ENCODE measurements at places on chromosomes 1 and 21.

DNA sequence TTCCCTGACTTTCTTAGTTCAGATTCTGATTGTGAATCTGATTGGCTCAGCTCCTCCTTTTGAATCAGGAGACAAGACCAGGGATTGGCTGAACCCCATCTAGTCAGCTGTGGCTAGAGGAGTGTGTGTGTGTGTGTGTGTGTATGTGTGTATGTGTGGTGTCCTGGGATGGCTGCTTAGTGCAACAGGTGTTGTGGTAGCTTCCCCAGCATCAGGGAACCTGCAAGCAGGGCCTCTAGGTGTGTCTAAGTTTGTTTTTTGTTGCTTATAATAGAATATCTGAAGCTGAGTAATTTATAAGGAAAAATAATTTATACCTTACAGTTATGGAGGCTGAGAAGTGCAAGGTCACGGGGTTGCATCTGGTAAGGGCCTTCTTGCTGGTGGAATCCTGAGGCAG is 13.2 kb upstream of the ALPL start:
- DNase-seq, result no peak

- DNase-seq, result no peak
Measured at GRCh38 chr1:236560213-236560771, 36.5 kb downstream of the LGALS8 start.

GRCh38 chr1:27523337-27524020 is 33.5 kb upstream of the WASF2 start:
- no peak for DNase-seq

DNA sequence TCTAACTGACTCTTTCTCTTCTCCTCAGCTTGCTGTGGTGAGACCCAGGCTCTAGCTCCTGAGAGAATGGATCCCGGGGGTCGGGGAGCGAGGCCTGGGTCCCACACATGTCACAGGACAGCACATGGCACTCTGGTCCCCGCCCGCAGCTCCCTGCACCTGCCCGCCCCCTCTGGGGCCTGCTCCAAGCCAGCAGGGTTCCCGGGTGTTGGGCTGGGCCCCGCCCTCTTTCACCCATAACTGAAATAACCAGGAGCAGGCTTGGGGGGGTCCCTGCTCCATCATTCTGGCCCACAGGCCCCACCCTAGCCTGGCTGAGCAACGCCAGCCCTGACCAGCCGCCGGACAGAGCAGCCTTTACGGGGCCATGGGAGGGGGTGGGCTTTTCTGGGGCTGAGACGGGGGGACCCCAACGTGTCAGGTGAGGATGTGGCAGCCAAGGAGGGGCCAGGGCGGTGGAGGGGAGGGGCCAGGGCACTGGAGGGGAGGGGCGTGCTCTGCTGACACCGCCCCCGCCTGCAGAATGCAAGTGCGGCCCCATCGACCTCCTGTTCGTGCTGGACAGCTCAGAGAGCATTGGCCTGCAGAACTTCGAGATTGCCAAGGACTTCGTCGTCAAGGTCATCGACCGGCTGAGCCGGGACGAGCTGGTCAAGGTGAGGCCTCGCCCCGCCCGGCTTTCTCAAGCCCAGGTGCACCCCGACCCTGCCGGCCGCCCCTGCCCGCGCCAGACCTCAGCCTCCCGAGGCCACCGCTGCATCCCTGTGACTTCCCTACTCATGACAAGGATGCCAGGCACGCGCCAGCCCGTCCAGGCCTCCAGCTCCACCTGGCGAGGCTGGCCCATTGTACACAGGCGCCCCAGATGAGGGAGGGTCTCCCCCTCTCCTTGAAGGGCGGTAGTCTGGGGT is 19.4 kb downstream of the COL6A1 start:
- no peak for DNase-seq

- DNase-seq, result no peak
Measured at GRCh38 chr1:15401391-15402055, 8.2 kb upstream of the EFHD2 start.

DNA sequence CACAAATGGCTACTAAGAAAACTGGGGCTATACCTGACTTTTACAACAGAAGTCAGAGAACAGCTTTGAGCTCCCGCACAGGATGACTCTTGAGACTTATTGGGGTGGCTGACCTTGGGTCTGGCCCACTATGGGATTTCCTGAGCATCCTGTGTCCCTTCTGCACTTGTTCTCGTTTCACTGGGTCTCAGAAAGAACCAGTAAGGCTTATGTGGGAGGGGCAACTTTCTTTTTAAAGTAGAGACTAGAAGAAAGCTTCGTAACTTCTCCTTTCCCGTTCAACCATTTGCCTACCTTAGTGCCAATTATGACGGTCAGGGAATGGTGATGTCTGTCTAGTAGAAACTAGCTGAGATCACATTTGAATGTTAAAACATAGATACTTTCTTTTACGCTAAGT is 59.5 kb upstream of the C1orf105 start:
- DNase-seq, result no peak

All from LoVo (cell line).